Muscle of arm (tissue), 14 donors: ENCODE measurements at places on chromosomes 2 and 18. TPM values are rescaled to one million over a fixed set of nuclear protein-coding genes. Genes with fewer than 3 reads are reported as not detected.

- DNase-seq, result no peak
Observed at GRCh38 chr2:149513461-149513860, 74.1 kb downstream of the MMADHC start.

GRCh38 chr18:34999756-35000289 lies 41.4 kb upstream of the MAPRE2 start:
- peak; percentile 85 for DNase-seq

- no peak for DNase-seq
Observed at GRCh38 chr18:77223221-77223639, 26.4 kb upstream of the GALR1 start.

DNA sequence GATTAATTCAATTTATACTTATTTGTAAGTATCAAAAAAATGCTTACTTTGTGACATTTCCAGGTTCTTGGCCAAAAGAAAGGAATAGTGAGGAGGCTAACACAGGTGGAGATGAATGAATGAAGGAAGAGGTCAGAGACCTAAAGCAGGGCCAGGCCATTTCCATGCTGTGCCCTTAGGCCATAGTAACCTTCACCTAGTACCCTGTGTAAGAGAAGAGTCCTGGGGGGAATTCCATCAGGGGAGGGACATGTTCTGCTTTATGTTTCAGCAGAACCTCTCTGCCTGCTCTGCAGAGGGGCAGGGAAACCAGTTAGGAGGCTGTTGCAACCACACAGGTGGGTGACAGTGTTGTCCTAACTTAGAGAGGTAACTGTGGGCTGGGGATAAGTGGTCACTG lies 204.2 kb upstream of the CDH20 start:
- DNase-seq, result no peak

GRCh38 chr2:175883586-175884194 lies 118.4 kb downstream of the LNPK start:
- no peak for DNase-seq

GRCh38 chr2:37921781-37922180 lies 3.3 kb upstream of the RMDN2 start:
- DNase-seq, result no peak

DNA sequence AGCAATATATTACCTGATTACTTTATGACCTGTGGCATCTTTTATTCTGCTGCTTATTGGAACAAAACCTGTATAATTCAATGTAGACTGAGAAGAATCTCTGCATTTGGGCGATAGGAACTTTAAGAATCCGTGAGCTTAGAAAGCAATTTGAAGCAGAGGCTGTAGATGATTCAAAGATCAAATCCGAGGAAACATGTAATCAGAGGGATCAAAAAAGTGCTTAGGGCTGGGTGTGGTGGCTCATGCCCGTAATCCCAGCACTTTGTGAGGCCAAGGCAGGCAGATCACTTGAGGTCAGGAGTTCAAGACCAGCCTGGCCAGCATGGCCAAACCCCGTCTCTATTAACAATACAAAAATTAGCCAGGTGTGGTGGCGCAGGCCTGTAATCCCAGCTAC lies 198.4 kb downstream of the MTX2 start:
- no peak for DNase-seq

DNA sequence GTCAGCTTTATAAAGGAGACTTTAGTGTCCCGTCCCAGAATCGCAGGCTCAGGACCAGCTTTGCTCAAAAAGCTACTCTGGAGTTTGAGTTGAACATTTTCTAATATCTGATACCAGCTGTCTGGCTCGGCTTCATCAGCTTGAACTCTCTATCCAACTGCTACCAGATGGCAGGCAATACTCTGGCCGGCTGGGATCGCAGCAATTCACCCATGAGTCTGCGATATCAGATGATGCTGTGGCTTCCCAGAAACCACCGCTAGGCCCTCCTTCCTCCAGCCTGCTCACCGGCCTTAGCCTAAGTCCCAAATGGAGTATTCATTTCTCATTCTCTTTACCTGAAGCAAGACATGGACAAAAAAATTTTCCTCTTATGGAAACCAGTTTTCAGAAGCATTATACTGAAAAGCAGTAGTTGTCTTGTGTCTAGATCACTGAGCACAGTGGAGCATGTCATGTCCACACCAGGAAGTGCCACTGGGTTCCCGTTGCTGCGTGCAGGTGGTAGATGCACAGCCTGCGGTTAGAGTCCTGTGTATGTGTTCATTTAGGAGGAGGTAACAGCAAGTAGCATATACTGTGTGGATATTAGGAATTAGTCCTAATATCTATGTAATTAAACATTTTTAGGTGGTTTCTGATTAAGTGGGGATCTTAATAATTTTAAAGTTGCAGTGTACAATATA lies 162.0 kb upstream of the SOX11 start:
- no peak for DNase-seq

DNA sequence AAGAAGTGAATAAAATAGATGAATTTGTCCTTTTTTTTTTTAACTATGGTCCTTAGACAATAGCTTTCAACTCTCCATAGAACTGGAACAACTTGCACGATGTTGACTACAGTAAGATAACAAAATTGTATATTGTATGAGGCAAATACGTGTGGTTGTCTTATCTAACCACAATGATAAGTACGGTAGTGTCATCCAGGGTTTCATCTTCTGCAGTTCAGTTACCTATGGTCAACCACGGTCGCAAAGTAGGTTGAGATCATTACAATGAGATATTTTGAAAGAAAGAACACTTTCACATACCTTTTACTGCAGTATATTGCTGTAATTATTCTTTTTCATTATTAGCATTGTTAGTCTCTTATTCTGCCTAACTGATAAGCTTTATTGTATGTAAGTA lies 295.2 kb downstream of the PARD3B start:
- no peak for DNase-seq

DNA sequence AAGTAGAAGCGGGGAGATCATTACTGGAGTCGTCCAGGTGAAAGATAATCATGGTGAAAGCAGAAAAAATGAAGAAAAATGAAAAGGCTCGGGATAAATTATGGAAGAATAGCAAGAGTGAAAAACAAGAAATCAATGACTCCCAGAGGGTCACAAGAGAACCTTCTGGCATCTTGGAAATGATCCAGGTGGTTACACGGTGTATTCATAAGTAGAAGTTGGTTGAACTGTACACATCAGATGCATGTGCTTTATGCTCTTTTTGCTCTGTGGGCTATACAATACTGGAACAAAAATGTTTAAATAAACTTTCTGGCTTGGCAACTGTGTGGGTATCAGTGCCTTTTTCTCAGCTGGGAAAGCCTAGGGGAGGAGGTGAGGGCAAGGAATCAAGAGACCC lies 348.9 kb downstream of the RND3 start:
- DNase-seq, result no peak

DNA sequence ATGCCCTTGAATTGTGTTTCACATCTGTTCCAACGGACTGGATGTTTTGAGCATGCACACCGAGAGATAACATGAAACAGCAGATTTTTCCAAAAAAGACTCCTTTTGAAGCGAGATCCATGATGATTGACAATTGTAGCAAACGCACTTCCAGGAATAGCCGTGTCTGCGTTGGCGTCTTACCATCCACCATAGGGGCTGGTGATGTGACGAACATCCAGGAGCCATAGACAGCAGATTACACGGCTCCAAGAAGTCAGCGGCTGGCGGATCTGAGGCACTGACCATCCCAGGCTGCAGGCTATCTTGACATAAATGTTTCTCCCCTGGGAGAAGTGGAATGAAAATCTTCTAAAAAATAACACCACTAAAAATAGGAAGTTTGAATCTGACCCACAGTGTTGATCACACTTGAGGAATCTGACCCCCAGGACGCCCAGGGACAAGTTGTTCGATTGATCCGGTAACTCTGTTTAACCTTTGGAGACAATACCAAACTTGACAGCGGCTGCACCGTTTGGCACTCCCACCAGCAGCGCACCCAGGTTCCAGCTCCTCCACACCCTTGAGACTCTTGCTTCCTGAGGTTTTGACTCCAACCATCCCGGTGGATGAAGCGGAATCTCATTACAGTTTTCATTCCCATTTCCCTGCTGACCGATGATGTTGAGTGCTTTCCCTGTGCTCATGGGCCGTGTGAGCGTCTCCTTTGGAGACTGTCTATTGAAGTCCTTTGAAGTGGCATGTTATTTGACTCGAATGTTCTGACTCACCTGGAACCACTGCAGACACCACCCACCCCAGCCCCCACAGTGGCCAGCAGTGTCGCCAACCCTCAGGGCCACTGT lies 140.0 kb upstream of the GPC1 start:
- no peak for DNase-seq

DNA sequence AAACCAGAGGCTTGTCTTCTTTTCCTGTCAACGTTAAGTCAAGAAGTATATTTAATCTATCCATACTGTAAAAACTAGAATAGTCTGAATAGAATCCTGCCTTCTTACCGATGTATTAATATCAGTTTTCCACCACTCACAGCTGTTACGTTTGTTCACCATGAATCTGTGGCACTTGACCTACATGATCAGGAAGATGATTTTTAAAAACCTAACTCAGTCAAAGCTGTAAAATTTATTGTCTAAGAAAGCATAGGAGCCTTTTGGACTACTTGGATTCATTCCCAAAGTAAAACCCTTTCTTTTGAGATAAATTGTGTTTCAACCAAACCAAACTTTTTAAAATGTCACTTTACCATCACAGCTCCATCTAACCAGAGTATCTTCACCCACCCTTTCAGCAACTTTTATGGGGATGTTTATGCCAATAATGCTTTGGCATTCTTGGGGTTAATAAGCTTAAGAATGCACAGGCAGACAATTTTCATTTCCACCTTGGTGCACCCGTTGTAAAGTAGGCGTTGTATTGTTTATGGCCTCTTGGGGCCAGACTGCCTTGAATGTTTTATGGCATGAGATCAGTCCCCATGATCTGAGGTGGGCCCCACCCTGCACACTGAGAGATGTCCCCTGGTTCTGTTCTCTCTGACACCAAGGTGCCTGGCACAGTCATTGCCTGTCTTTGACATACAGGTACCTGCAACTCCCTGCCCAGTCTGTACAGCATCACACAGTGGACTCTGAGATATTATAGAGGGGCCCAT lies 176.2 kb upstream of the EPAS1 start:
- no peak for DNase-seq

DNA sequence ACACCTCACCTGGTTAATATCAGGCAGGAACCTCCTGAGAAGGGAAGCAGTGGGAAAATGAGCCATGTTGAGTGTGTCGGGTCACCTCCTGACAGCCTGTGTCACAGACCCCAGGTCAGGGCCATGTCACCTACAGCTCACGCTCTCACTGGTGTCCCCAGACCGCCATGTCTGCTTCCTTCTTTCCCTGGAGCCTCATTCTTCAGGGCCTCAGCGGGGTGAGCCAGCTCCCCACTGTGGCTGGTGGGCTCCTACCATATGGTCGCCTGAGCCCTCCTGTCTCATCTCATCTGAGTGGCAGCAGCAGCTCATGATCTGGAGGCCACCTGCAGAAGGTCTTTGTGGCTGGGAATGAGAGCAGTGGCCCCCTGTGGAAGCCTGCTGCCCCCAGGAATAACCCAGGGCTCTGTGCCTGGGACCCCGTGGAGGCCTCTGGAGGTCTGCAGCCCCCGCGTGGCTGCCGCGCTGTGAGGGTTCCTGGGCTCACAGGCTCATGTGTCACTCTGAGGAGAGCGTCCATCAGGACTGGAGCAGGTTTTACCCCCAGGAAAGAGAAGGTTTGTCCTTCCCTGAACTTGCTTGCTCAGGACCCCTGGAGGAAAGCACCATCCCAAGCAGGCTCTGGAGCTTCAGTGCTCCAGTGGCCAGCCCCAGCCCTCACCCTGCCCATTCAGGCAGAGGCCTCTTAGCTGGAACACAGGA lies 56.4 kb downstream of the FAM168B start:
- no peak for DNase-seq

GRCh38 chr2:240498171-240498957 lies 59.4 kb downstream of the ANKMY1 start:
- DNase-seq, result no peak

DNA sequence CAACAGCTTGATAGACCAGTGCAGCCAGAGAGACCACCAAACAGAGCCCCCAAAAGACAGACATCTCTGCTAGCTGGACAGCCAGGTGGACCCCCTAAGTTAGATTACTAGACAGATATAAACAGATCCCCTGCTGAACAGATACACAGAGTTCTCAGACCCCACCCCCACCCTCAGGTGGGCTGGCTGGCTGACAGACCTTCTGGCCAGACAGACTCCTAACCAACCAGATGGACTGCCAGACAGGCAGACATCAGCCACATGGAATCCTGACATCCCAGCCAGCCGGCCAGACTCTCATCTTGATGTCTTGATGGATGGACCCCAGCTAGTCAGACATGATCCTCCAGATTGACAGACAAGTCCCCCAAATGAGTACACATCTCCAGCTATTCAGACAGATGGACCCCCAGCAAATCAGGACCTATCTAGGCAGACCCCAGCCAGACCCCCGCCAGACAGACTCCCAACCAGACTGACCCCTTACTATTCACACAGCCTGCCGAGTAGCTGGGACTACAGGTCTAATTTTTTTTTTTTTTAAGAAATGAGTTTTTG lies 18.0 kb downstream of the PTPN18 start:
- no peak for DNase-seq

The LOXHD1 gene
- 3.0 TPM for polyA plus RNA-seq

The PID1 gene
- polyA plus RNA-seq, result 34.0 TPM

The NRP2 gene
- polyA plus RNA-seq, result 15.3 TPM

The ARMC9 gene
- 3.3 TPM for polyA plus RNA-seq

The MAP4K4 gene
- polyA plus RNA-seq, result 151 TPM

The TGFA gene
- polyA plus RNA-seq, result 0.96 TPM

The BOLA3 gene
- 22.4 TPM for polyA plus RNA-seq

The SLC9A2 gene
- 1.5 TPM for polyA plus RNA-seq

The LYPD1 gene
- 10.9 TPM for polyA plus RNA-seq
